Stimulated activated CD4-positive, alpha-beta T cell treated with anti-CD3 and anti-CD28 coated beads, Interleukin-4, amount 100 ng/mL, for 4 hours (primary cell): ENCODE measurements at places on chromosomes 5 and 9.

- no peak for DNase-seq
Observed at GRCh38 chr5:113024076-113024697, 47.6 kb downstream of the DCP2 start.

- DNase-seq = no peak
Observed at GRCh38 chr5:24080046-24080445, 564.7 kb downstream of the CDH10 start.

- DNase-seq = no peak
Observed at GRCh38 chr5:128036950-128037349, 46.6 kb upstream of the SLC12A2 start.

DNA sequence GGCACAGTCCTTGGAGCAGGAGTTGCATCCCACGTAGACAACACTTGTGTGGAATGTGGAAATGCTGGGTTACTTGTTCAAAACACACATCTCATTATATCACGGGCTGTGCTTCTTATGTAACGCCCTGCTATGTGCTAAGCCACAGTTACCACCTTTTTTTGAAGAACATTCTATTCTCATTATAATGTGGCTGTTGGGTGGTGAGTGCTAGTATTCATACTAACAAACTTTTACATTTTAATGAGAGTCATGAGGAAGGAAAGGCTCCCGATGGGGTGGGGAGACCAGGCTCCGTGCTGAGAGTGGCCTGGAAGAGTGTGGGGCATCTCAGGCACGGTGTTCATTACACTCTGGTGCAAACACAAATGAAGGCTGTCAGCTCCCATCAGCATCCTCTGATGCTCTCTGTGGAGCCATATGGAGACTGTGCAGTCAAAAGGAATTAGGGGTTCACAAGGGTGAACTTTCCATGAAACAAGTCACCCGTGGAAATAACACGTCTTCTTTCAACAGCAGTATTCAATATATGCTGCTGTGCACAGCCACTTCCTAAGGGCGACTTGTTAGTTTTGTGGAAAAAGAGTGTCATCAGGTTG, 153.1 kb upstream of the RAPGEF1 start:
- DNase-seq = no peak

GRCh38 chr5:143850050-143850683, 38.2 kb downstream of the HMHB1 start:
- DNase-seq = no peak

GRCh38 chr5:173354645-173355044, 26.4 kb upstream of the STC2 start:
- DNase-seq = no peak

DNA sequence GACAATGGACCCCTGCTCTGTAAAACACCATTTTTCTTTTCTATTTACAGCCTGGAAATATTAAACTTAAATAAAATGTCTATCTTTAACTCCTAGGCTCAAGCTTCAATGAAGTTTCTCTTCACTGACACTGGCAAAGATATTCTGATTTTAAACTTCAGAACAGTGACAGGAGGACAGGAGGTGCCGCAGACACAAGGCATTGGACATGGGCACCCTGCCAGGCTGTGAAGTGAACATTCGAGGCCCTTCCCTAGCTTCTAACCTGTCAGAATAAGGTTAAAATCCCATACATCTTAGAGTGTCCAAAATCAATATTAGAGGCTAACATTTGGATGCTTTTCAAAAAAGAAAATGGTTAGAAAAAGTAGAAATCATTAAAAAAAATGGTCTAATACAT, 9.2 kb downstream of the SEMA5A start:
- no peak for DNase-seq

DNA sequence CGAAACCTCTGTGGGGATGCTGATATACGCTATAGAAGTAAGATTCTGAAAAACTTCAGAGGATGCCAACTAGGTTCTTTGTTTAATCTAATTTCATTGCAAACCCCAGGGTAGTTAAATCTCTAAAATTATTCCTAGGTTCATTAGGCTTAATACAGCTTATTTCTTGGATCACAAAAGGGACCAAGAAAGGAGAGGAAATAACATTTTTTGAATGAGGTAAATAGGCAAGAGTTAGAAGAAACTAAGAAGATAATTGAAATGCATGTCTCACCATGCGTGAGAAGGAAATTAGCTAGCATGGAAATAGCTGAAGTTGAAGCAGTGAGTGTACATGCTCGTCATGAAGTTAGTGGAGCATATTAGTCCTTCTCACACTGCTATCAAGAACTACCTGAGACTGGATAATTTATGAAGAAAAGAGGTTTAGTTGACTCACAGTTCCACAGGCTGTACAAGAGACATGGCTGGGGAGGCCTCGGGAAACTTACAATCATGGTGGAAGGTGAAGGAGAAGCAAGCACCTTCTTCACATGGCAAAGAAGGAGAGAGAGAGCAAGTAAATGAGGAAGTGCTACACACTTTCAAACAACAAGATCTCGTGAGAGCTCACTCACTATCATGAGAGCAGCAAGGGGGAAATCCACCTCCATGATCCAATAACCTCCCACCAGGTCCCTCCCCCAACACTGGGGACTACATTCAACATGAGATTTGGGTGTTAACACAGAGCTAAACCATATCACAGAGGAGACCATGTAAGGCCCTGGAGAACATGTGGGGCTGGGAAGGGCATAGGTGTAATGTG, 125.1 kb upstream of the OSMR start:
- DNase-seq = no peak

DNA sequence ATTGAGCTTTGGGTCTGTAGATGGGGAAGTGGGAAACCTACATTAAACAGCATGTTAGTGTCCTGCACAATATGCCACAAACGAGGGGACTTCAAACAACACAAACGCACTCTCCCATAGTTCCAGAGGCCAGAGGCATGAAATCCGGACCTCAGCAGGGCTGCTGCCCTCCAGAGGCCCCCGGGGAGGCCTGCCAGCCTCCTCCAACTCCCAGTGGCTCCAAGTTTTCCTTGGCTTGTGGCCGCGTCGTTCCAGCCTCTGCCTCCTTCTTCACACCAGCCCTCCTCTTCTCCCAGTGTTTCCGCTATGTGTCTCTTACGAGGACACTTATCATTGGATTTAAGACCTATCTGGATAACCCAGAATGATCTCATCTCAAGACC, 13.3 kb upstream of the COL5A1 start:
- DNase-seq = no peak

DNA sequence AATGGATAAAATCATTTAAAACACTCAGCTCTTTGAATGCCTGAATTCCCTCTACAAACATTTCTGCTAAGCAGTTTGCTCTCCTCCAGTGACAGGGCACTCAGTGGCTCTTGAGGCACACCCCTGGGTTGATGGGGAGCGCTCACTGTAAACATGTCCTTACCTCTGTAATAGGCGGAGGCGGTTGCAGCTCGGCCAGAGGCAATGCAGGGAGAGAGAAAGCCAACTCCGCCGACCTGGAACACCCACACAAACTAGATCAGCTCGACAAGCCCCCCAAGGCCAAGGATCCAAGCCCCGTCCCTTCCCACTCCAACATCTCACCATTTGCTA, 329 bp downstream of the CDC23 start:
- DNase-seq = peak; percentile 2

- DNase-seq = no peak
Observed at GRCh38 chr9:127770583-127770904, 7.9 kb downstream of the SH2D3C start.

GRCh38 chr5:1492757-1493156, 31.0 kb downstream of the LPCAT1 start:
- no peak for DNase-seq
